Right hindlimb (tissue), 1 donor: ENCODE measurements at places on chromosomes 2 and 18.

DNA sequence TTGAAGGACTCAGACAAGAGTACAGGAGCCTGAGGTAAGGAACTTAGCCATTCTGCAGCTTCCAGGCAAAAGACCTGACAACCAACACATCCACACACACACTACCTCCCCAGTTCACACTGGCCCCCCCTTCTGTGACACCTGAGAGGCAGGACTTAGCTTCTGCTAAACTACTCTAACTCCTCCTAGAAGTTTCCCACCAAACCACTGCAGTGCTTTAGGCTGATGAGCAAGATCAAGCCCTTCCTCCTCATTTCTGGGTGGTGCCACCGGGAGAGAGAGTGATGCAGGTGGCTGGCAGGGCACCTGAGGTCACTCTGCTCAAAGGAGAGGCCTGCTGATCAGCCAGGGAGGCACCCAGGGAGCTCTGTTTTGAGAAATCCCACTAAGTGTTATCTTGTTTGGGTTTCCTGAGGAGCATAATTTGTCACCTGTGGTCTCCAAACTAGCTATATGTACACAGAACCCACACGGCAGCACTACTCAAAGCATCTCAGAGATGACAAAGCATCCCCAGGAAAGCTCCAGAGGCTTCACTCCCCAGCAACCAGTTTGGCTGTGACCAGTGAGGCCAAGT lies 188.4 kb downstream of the MYO5B start:
- DNase-seq, result no peak

- DNase-seq, result no peak
These were observed 97.2 kb downstream of the TDRD15 start for GRCh38 chr2:21220930-21221329.

DNA sequence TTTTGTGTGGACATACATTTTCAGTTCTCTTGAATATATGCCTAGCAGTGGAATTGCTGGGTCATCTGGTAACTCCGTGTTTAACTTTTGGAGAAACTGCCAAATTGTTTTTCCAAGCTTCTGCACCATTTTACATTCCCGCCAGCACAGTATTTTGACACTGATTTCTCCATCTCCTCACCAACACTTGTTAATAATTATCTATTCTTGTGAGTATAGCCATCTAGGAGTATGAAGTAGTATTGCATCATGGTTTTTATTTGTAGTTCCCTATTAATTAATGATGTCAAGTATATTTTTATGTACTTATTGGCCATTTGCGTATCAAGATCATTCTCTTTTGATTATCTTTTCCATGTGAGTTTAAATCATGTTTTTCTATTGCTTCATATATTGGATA lies 17.9 kb upstream of the AOX1 start:
- no peak for DNase-seq

DNA sequence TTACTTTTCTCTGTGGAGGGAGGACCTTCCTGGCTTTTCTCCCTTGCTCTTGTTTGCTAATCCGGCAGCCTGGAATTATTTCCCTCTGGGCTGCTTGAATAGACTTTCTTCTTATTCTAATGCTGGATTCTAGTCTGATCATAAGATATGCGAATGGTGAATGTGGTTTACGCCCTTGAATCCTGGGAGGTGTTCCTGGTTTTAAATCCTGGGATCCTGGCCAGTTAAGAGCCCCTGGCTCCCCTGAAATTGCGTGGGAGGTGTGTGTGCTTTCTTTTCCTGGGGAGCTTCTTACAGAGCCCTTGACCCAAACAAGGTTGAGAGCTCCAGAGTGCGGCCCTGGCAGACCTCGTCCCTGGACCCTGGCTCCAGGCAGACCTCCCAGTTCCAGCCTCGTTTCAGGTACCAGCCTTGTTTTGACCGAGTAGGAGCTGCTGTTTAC lies 2.8 kb downstream of the SH3BP4 start:
- no peak for DNase-seq

DNA sequence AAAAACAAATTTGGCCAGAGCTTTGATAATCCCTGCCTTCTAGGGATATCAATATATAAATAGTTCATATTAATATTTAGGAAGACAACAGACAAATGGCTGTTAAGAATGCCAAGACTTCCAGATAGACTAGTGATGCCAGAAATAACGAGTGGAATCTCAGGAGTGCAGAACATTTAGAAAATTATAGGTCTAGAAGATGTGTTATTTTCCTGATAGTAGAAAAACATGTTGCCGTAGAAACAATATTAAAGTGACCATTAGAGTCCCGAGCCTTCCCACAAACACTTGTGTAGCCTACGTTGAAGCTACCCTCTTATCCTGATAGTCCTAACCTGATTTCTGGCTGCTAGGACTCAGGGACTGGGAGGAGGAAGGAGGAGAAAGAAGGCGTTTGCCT lies 54.3 kb upstream of the ITGA6 start:
- DNase-seq, result no peak

DNA sequence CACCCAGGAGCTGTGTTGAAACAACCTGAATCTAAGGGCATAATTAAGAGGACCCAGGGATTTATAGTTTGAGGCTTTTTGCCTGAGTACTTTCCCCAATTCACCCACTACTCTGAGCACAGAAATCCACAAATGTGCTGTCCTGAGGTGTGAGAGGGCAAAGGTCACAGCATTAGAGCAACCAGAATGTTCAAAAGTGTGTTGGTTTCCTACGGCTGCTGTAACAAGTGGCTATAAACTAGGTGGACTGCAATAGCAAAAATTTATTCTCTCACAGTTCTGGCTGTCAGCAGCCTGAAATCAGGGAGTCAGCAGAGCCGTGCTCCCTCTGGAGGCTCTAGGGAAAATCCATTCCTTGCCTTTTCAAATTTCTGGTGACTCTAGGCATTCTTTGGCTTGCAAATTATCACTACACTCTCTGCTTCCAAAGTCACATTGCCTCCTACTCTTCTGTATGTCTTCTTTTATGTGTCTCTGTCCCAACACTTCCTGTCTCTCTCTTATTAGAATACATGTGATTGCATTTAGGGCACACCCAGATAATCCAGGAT lies 91.4 kb upstream of the TACR1 start:
- DNase-seq, result no peak

DNA sequence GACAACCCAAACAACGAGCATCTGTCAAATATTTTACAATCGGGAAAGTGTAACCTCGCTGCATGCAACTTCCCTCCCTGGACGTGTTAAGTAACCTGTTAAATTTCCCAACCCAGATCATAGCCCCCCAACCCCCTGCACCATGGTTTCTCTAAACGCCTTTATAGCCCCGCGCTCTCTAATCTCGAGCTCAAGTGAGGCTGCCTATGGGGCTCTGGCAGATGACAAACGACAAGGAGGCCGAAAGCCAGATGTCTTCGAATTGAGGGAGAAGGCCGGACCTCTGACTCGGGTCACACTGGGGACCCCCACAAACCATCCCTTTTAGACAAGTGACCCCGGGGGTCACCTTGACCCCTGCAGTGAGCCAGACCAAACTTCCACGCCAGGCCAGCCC lies 526 bp downstream of the COX7A2L start:
- no peak for DNase-seq

DNA sequence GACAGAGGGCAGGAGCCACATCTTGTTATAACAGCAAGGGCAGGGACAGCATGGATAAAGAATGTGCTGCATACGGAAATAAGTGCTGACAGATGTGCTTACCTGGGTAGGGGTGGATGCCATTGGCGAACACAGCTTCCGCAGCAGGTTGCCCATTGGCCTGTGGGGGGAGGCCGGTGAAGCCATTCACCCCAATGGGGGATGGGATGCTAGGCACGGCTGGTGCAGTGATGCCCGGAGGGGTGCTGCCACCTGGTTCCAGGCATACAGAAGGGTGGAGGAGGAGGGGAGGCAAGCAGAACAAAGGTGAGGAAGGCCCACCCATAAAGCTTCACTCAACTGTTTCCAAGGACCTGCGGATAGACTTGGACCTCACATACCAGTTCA lies 294.9 kb downstream of the CELF4 start:
- DNase-seq, result no peak
